ENCODE measurements at places on chromosomes 11 and 22.

DNA sequence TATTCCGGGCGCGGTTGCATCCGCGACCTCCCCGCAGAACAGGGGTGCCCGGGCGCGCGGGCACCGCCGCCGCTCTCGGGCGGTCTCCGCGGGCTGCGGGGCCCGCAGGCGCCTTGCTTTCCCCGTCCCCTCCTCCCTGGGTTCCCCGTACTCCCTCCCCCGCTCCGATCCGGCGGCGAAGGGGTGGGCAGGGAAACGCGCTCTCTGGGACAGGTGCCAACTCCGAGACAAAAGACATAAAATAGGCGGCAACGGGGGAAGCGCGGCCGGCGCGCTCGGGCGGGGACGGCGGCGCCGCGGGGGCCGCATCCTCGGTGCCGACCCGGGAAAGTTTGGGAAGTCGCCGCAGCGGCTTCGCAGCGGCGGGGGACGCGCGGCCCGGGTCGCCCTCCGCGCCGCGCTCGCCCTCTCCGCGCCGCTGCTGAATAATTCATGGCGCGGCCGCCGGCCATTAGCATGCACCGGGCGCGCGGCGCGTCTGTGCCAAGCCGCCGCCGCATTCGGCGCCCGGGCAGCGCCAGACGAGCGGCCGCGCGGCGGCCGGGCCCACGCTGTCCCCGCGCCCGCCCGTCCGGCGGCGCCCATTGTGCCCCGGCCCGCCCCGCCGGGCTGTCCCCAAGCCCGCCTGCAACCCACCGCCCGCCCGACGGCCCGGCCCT, 78.7 kb upstream of the PPARA start:
- DNase-seq = no peak

- no peak for DNase-seq
Measured at GRCh38 chr11:103892603-103893002, 143.8 kb upstream of the DDI1 start.

DNA sequence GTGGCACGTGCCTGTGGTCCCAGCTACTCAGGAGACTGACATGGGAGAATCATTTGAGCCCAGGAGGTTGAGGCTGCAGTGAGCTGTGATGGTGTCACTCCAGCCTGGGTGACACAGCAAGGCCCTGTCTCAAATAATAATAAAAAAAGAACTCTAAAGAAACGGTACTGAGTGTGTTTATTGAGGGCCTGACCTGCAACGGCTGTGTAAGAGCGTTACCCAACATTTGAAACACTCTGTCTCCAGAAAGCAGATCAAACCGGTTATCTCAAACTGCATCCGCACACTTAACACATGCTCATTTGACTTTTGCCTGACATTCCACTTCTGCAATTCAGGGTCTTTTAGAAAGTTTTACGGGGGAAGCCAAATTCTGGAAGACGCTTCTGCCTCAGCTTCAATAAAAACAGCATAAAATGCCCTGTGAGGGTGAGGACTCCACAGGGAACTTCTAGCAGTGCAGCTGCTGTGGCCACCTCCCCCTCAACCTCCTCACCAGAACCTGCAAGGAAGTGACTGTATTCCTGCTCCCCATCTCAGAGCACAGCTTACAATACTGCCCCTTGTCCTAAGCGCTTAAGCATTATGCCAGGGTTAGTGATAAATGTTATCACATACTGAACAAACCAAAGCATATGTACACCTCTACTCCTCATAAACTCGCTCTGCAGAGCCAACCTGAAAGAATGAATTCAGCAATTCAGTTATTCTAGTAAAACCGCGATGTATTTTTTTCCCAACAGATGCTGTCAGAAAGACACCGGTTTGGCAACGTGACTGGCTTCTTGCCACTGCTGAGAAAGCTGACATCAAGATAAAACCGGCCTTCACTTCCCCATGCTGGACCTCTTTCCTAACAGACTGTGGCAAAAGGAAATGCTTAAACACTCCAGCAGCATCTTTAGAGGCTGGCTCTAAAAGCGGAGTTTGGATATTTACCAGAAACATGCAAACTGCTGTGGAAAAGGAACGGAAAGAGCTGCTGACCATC, 52.2 kb downstream of the PRDM10 start:
- DNase-seq = no peak

- DNase-seq = no peak
Measured at GRCh38 chr11:114274637-114275036, 21.6 kb upstream of the NNMT start.

DNA sequence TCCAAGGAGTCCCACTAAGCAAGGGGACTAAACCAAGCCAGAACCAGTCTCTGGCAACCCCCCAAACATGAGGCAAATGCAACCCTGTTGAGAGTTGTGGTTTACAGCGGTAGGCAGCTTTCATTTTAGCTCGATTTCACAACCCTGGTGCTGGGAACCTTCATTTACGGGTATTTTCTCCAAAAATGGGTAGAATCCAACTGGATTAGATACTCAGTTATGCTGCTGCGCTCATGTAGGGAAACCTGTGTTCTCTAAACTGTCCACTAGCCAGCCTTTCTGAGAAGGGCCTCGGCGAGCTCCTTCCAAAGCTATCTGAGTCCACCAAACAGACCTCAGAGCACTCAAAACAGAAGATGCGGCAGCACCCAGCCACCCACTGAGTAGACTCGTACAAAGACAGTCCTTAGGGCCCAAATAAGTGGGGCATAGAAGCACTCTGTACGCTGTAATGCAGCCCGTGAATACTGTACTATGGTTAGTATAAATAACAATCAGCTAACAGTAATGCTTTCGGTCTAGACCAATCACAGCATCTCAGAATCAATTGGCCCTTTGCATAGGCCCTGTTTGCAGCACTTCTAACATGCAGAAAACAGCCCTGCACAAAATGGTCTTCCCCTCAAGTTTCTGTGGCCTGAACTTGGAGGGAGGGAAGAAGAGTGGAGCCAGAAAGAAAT, 104.7 kb downstream of the ETS1 start:
- DNase-seq = no peak

DNA sequence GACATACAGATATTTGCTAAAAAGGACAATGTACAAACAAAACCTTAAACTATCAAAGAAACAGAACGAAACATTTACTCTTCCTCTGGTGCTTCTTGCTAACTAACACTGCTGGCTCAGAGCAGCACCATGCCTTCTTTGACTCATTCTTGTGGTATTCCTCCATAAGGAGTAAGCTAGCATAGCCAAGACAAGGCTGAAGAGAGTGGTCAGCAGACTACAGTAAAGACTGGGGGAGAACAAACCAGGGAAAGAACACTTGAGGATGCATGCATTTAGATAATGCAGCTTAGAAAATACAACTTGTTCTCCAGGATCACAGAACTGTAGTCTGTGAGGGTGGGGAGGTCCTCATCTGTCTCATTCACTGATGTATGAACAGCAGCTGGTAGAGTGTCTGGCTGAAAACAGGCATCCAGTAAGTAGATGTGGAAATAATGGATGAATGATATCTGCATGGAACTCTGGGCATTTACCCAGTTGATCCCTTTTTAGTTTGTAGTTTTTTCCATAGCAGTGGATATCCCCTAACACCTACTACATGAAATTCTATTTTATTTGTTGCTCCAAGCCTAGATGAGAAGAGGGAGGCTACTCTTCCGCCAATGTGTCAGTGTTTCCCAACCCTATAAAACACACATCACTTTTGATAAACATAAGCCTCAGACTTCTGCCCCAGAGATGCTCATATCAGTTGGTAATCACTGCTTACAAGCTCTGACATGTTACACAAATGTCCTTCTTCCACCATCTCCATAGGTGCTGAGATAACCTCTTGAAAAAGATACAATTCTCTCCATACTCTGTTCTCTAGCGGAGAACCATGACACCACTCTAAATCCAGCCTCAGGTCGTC, 7.3 kb downstream of the SNX19 start:
- DNase-seq = no peak

DNA sequence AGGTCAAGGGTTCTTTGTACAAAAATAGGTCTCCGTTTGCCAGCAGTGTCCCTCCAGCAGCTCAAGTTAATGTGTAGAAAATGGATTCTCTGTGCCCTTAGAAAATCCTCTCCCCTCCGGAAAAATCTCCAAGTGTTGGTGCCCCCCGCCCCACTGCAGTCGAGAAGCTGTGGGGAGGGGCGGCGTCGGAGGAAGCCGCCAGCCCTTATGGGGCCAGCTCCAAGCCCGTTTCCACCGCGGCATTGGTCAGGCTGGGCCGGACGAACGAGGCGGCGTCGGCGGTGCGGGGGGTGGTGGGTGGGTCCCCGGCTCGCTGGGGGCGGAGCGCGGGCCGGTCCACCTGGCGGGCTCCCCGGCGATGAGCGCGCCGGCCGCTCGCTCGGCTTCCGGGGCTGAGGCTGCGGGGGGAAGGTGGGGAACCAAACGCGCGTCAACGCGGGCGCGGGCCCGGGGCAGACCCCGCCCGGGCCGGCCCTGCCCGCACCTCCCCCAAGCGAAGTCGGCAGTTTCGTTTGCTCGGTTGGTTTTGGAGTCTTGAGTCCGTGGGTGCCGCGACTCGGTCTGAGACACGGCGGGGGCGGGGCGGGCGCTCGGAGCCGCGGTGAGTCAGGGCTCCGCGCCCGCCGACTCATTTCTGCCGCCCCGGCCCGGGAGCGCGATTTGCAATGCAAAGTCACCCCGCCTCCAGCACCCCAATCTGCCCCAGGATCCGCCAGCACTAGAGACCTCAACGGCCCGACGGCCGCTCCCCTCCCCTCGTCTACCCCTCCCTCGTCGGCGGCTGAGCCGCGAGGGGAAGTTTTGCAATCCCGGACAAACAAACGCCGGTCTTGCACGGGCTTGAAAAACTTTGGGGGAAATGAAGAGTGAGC, 1.4 kb downstream of the ASCL2 start:
- DNase-seq = no peak

DNA sequence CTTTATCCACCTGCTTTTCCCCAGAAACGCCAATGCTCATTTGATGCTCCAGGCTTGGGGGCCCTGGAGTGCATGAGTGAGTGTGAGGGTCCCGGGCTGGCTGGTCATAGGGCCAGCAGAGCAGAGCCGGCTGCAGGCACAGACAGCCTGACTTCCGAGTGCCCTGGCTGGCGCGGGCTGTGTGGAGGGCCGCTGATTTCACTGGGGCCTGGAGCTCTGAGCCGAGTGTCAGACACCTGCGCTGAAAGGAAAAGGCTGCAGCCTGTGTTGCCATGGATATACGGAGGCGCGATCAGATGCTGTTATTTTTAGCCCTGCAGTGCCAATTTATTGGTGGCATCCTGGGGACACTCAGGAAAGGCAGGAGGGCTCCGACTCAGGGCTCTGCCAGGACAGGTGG, 87.6 kb downstream of the ST3GAL4 start:
- DNase-seq = no peak

GRCh38 chr11:117189191-117189940, 9.8 kb upstream of the TAGLN start:
- no peak for DNase-seq

DNA sequence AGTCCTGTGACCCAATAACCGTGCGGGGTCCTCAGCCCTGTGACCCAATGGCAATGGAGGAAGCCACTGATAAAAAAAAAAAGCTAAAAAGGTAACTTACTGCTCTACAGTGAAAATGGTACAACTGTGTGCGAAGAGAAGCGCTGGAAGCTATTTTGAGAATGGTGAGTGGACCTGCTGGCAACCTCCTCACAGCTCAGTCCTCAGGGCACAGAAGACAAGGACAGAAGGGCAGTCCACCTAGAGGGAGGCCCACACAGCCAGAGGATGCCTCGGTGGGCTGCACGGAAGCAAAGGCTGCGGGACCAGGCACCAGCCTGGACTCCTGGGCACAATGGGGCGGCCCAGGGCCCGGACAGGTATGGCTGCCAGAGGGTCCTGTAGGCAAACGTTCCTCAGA, 35.6 kb downstream of the BRD1 start:
- no peak for DNase-seq

- no peak for DNase-seq
Measured at GRCh38 chr11:86923999-86924766, 31.0 kb downstream of the FZD4 start.

DNA sequence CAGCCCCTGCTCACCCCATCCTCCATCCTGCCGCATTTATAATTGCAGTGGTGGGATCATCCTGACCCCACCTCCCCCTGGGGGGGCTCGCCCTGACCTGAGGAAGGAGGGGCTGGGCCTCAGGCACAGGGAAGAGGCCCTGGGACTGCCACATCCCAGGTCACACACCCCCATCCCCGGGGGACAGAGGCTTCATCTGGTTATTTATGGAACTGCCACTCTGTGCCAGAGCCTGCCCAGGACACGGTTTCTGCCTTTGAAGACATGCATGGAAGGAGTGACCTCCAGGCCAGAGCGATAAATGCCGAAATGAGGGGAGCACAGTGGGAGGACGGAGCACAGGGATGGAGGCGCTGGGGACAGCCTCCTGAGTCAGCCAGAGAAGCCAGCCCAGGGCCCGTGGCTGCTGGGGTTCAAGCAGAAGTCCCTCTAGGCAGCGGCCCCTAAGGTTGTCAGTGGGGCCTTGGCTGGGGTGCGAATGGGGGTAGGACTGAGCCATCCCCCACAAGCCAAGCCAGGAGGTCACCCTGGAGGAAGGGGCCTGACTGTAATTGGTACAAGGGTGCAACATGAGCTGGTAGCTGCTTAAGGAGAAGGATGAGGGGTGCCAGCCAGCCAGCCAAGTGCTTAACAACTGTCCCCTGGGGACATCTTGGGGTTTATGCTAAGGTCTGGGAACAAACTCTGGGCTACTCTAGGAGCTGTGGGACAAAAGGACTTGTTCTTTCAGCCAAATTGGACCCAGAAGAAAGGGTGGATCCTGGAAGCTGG, 51.4 kb upstream of the SHISAL1 start:
- DNase-seq = no peak

DNA sequence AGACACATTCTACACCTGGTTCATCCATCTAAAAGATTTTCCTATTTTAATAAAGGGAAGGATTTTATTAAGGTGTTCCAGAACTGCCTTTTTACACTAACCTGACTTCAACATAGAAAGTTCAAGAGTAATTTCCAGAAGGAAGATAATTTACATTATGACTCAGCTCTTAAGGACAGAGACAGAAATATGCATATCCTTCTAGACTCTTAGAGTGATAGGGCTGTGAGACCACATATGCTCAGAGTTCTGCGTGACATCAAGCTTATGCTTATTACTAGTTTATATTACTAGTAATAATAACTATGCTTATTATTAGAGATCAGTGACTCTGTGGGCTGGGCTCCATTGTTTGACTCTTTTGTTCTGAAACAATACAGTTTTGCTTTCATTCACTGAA, 4.6 kb downstream of the PDGFD start:
- no peak for DNase-seq

DNA sequence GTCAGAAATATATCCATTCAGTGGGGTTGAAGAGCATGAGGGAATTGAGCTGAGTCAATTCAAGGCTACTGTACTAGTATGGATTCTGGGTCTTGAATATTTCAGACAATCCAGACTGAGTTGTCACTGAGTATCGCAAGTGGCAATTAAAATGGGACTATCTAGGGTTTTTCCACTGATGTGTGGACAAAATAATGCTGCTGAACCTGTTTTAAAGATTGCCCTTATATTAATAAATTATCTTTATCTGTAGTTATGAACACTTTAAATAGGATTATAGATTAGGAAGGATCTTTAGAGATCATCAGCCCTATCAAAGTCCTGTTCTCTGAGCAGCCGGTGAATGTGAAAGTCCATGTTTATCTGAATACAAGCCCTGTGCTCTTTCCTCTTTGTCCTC, 478.3 kb upstream of the KIRREL3 start:
- DNase-seq = no peak

GRCh38 chr22:19876314-19876940, 21.8 kb upstream of the GNB1L start:
- DNase-seq = no peak

GRCh38 chr11:68406324-68407313, 53.9 kb upstream of the PPP6R3 start:
- DNase-seq = no peak

Measured in D721Med (cell line).